Stomach (tissue), 19 donors: ENCODE measurements at places on chromosomes 4 and X. TPM values are rescaled to one million over a fixed set of nuclear protein-coding genes. Genes with fewer than 3 reads are reported as not detected.
A peak's percentile ranks its signal among the peaks of the same experiment; 100 is the strongest.

DNA sequence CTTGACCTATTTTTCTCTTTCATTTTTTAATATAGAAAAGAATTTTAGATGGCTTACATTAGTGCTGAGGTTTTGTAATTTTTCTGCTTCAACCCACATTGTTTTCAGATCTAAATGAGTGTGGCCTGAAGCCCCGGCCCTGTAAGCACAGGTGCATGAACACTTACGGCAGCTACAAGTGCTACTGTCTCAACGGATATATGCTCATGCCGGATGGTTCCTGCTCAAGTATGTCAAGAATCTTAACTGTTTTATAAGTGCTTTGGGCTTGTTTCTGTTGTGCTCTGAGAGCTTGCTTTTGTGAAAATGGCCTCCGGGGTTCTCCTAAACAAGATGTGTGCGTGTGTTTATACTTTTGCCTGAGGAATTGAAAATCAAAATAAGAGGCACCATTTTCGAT, 41.6 kb downstream of the NPNT start:
- H3K4me3 ChIP-seq = no peak overlapping the region
- no peak for DNase-seq
- no peaks in the 10 kb centered on the region for H3K27me3 ChIP-seq
- no peaks in the 10 kb centered on the region for H3K36me3 ChIP-seq
- H3K27ac ChIP-seq = no peak overlapping the region

DNA sequence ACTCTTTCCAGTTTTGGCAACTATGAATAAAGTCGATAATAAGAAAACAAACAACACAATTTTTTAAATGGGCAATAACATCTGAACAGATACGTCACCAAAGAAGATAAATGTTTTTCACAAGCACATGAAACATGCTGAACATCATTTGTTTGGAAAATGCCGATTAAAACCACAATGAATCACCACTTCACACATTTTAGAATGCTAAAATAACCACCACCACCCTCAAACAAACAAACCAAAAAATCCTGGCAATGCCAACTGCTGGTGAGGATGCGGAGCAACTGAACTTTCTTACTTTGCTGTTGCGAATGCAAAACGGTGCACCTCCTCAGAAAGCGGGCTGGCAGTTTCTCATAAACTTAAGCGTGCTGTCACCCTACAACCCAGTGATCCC, 115.9 kb downstream of the NSUN7 start:
- no peak overlapping the region for H3K4me3 ChIP-seq
- H3K27ac ChIP-seq = no peak overlapping the region
- no peak for DNase-seq
- no peaks in the 10 kb centered on the region for H3K36me3 ChIP-seq
- H3K4me1 ChIP-seq = no peaks in the 10 kb centered on the region

Gene TCEAL2
- polyA plus RNA-seq = 8.1 TPM

- H3K36me3 ChIP-seq = no peaks in the 10 kb centered on the region
- H3K4me3 ChIP-seq = no peak overlapping the region
- H3K4me1 ChIP-seq = no peaks in the 10 kb centered on the region
- DNase-seq = no peak
- H3K27ac ChIP-seq = no peak overlapping the region
Measured at GRCh38 chrX:120735966-120736365, 106.1 kb upstream of the C1GALT1C1 start.

Gene HNRNPH2
- polyA plus RNA-seq = 31.6 TPM

Gene SPOCK3
- 1.8 TPM for polyA plus RNA-seq

Gene GAGE13
- not detected for polyA plus RNA-seq

Gene GPC3
- 2.5 TPM for polyA plus RNA-seq

- H3K27ac ChIP-seq = no peak overlapping the region
- H3K4me3 ChIP-seq = no peak overlapping the region
- DNase-seq = peak; percentile 12
- no peaks in the 10 kb centered on the region for H3K27me3 ChIP-seq
- H3K36me3 ChIP-seq = no peaks in the 10 kb centered on the region
- no peaks in the 10 kb centered on the region for H3K4me1 ChIP-seq
Measured at GRCh38 chr4:20570981-20571715, 129.1 kb upstream of the PACRGL start.

- H3K27me3 ChIP-seq = no peaks in the 10 kb centered on the region
- no peak overlapping the region for H3K4me3 ChIP-seq
- DNase-seq = no peak
- H3K27ac ChIP-seq = peak overlapping the region; percentile 79
- no peaks in the 10 kb centered on the region for H3K36me3 ChIP-seq
- H3K4me1 ChIP-seq = no peaks in the 10 kb centered on the region
Measured at GRCh38 chrX:136126371-136126770, 21.0 kb upstream of the FHL1 start.

Gene ARAP2
- polyA plus RNA-seq = 2.2 TPM

DNA sequence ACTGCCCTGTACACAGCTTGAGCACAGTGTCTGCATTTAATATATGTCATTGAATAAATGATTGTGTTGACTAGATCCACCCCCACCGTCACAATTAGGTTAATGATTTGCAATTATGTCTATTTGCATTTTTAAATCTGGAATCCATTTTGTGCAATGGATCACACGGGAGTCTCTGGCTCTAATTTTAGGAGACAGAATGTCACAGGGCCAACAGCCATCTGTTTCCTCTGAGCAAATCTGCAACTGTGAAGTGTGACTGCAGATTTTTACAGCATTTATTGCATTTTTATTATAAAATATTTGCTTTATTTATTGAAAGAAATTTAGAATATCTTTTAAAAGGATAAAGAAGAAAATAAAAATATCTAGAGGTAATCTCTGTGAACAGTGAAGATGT, 316.8 kb downstream of the HS3ST1 start:
- H3K27me3 ChIP-seq = no peaks in the 10 kb centered on the region
- no peak overlapping the region for H3K4me3 ChIP-seq
- peak; percentile 36 for DNase-seq
- no peak overlapping the region for H3K27ac ChIP-seq
- peaks cover 6% of the 10 kb centered on the region for H3K4me1 ChIP-seq

Gene DDX53
- not detected for polyA plus RNA-seq

GRCh38 chr4:104425948-104426347, 68.7 kb downstream of the CXXC4 start:
- no peaks in the 10 kb centered on the region for H3K4me1 ChIP-seq
- no peak overlapping the region for H3K4me3 ChIP-seq
- no peaks in the 10 kb centered on the region for H3K27me3 ChIP-seq

DNA sequence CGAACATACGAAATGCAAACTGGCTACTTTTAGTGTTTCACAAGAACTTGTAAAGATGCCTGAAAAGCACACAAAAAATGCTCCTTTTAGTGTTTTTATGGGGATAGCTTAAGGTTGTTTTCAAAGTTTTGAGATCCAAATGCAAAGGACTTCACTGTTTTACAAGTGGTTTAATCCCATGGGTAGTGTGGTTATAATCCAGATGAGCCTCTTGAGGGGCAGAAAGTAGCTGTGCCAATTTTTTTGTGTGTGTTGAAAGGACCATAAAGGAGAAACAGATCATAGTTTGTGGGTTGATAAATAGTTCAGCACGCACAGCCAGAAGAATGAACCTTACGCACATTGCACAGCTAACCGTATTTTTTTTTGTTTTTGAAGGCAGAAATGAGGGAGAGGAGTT, 126.9 kb upstream of the GIMD1 start:
- no peak for DNase-seq
- H3K4me3 ChIP-seq = no peak overlapping the region
- no peak overlapping the region for H3K27ac ChIP-seq
- no peaks in the 10 kb centered on the region for H3K4me1 ChIP-seq
- H3K27me3 ChIP-seq = no peaks in the 10 kb centered on the region

- no peaks in the 10 kb centered on the region for H3K36me3 ChIP-seq
- H3K4me1 ChIP-seq = no peaks in the 10 kb centered on the region
- no peaks in the 10 kb centered on the region for H3K27me3 ChIP-seq
- no peak overlapping the region for H3K27ac ChIP-seq
Measured at GRCh38 chr4:108224611-108225053, 55.9 kb upstream of the LEF1 start.

GRCh38 chr4:8504279-8505007, 63.9 kb downstream of the TRMT44 start:
- H3K36me3 ChIP-seq = no peaks in the 10 kb centered on the region
- H3K4me1 ChIP-seq = peaks cover 28% of the 10 kb centered on the region
- H3K4me3 ChIP-seq = no peak overlapping the region
- DNase-seq = peak; percentile 83
- H3K27ac ChIP-seq = no peak overlapping the region

DNA sequence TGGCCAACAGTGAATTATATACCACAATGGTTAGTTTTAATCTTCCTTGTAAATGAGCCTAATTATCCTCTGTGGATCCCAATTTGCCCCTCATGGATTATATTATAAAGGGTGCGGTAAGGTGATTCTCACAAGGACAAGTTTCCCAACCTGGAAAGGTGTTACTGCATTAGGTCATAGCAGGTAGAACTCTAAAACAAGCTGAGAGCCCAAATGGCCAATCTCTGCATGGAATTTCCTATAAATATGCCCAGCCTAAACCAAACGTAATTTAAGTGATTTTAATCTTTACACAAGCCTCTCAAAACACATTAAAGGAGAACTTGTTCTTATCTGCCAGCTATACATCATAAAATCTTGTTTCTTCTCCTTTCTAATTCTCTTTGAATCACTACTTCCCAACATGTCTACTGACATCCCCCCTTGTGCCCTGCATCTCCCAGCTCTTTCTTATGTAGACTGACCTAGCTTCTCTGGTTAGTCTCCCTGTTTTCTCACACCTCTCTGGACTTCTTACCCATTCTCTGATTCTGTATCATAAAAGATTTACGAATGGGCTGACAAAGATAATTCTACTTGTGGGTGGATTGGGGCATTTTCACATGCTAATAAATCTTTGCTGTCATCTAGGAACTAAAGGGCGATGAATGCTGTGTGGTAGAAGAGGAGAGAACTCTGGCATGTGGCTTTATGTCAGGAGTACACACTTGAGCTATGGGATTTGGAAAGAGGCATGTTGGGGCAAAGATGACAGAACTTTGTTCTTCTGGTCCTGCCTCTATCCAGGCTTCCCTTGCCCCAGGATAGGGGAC, 94.3 kb upstream of the PGRMC2 start:
- no peak overlapping the region for H3K4me3 ChIP-seq
- H3K27me3 ChIP-seq = no peaks in the 10 kb centered on the region
- no peak for DNase-seq
- H3K36me3 ChIP-seq = no peaks in the 10 kb centered on the region

DNA sequence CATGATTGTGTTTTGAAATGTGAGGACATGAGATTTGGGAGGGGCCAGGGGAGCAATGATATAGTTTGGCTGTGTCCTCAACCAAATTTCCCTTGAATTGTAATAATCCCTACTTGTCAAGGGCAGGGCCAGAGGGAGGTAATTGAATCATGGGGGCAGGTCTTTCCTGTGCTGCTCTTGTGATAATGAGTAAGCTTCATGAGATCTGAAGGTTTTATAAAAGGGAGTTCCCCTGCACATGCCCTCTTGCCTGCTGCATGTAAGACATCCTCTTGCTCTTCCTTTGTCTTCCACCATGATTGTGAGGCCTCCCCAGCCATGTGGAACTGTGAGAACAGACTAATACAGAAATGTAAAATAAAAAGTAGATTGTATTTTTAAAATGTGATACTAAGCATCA, 1294.9 kb downstream of the ADGRL3 start:
- H3K4me3 ChIP-seq = no peak overlapping the region
- DNase-seq = no peak
- H3K27me3 ChIP-seq = no peaks in the 10 kb centered on the region
- H3K27ac ChIP-seq = no peak overlapping the region

GRCh38 chrX:48782795-48783194, 3.6 kb upstream of the GATA1 start:
- peaks cover 15% of the 10 kb centered on the region for H3K27me3 ChIP-seq
- H3K27ac ChIP-seq = no peak overlapping the region
- DNase-seq = no peak
- no peak overlapping the region for H3K4me3 ChIP-seq

DNA sequence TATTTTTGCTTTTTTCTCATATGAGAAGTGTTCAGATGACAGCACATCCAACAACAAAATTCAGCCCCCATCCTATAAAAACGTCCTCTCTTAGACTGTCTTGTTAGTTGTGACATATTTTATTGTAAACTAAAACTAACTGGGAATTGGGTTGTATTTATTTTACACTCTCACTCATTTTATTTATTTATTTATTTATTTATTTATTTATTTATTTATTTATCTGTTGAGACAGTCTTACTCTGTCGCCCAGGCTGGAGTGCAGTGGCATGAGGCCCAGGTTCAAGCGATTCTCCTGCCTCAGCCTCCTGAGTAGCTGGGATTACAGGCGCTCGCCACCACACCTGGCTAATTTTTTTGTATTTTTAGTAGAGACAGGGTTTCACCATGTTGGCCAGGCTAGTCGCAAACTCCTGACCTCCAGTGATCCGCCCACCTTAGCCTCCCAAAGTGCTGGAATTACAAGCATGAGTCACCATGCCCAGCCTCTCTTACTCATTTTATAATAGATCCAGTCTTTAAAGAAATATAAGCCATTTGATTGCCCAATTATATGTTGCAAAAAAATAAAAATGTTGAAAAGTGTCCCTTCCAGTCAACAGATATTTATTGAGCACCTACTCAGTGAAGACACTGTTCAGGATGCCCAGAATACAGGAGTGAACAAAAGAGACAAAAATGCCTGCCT, 44.6 kb downstream of the PALLD start:
- no peak overlapping the region for H3K27ac ChIP-seq
- no peaks in the 10 kb centered on the region for H3K36me3 ChIP-seq
- no peaks in the 10 kb centered on the region for H3K4me1 ChIP-seq
- H3K4me3 ChIP-seq = no peak overlapping the region
- H3K27me3 ChIP-seq = no peaks in the 10 kb centered on the region

Gene PRDM8
- polyA plus RNA-seq = 2.4 TPM

GRCh38 chrX:46912098-46912602, at the start of gene JADE3:
TSS of gene JADE3 (plus strand) at chrX:46912421. CDS start at chrX:46984895, 72,474 bp downstream.
- H3K4me3 ChIP-seq = peak within 1 kb of the TSS; percentile 69
- peak; percentile 92 for DNase-seq
- H3K4me1 ChIP-seq = no peaks in the 10 kb centered on the region
- H3K27ac ChIP-seq = peak within 1 kb of the TSS; percentile 86
- no peaks in the 10 kb centered on the region for H3K27me3 ChIP-seq
- no peaks in the 10 kb centered on the region for H3K36me3 ChIP-seq

DNA sequence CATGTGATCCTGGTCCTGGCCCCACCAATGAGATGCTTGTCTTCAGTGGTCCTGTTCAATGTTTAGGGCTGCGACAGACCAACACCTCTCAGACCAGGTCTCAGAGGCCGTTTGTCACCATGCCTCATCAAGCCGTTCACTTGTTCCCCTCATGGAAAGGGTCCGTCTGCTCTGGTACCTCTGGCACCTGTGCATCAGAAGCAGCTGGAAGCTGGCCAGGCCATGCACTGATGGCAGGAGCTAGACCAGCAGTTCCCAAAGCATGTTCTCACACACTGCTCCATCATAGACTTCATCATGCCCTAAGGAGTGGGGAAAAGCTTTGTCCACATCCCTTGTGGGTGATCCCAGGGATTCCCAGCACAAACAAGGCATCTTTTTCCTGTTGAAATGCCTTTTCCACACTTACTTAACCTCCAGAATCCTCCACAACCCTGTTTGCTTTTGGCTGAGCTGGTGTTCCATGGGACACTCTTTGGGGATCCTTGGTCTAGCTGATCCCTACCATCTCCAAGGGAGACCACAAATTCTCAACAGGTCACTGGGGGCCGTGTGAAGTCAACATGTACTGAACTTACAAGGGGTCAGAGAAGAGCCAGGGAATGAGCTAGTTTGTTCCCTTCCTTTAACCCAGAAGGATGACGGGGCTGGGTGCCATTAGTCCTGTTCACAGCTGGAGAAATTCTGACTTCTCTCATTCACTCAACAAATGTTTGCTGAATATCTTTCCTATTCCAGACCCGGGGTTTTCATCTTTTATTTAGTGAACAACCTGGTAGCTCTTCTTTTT, 21.8 kb downstream of the SH3TC1 start:
- H3K36me3 ChIP-seq = peaks cover 81% of the 10 kb centered on the region
- H3K4me3 ChIP-seq = no peak overlapping the region
- no peak for DNase-seq

Gene CFI
- polyA plus RNA-seq = 2.5 TPM
